SK-N-SH (cell line): ENCODE measurements at places on chromosomes 12 and 14. TPM values are rescaled to one million over a fixed set of nuclear protein-coding genes. Genes with fewer than 3 reads are reported as not detected.

The SLC25A21 gene
- polyA plus RNA-seq, result not detected in 2 replicates

GRCh38 chr14:53368711-53369201 lies 215.6 kb upstream of the DDHD1 start:
- no peak for DNase-seq

DNA sequence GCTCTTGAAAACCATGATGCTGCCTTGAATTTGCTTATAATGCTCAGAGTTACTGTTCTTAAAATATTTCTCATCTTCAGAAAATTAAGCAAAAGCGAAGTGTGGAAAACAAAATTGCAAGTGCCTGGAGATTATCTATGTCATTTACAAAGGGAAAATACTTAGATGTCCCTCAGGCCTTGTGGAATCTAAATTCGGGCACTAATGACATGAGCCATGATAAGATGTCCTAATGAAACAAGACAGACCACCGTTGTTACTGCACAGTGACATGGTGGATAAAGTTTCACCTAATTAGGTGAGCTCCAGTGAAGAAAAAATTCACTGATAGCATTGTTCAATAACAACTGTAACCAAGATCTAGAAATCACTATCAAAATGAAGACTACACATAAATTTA lies 30.4 kb downstream of the PPP1R13B start:
- DNase-seq, result peak; percentile 76

GRCh38 chr14:54330876-54331275 lies 65.9 kb upstream of the CDKN3 start:
- DNase-seq, result no peak

DNA sequence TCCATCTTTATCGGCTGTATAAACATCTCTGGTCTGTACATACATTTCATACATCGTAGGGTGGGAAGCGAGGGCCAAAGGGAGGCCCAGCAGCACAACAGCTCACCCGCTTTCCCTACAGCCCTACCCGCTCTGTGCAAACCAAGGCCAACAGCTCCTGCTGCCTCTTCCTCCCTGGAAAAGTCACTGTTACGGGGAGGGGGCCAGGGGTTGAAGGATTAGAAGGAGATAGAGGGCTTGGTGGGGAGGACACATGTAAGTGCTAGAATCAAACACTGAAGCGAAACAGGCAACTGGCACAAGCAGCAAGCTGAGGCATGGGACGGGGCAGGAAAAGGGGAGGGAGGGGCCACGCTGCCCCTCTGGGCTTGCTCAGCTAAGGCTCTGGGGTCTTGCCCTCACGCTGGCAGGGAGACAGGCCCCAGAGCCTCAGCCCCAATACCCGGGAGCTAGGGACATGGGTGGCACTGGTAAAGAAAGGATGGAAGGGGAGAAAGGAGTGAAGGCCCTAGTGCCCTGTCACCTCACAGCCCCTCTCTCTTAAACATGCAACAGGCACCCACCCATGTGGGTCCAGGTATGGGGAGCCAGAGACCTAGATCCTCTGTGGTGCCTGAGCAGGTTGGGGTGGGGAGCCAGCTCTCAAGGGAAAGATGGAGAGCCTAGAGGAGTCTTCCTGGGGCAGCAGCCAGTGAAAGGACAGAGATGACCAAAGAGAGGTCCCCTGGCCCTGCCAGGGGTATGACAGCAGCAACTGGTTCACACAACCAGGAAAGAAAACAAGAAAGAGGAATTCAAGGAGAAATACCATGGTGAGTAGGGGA lies 14.4 kb downstream of the SPRYD3 start:
- no peak for DNase-seq
